Activated CD4-positive, alpha-beta T cell treated with anti-CD3 and anti-CD28 coated beads for 1 hour (primary cell): ENCODE measurements at places on chromosomes 1 and 21.

DNA sequence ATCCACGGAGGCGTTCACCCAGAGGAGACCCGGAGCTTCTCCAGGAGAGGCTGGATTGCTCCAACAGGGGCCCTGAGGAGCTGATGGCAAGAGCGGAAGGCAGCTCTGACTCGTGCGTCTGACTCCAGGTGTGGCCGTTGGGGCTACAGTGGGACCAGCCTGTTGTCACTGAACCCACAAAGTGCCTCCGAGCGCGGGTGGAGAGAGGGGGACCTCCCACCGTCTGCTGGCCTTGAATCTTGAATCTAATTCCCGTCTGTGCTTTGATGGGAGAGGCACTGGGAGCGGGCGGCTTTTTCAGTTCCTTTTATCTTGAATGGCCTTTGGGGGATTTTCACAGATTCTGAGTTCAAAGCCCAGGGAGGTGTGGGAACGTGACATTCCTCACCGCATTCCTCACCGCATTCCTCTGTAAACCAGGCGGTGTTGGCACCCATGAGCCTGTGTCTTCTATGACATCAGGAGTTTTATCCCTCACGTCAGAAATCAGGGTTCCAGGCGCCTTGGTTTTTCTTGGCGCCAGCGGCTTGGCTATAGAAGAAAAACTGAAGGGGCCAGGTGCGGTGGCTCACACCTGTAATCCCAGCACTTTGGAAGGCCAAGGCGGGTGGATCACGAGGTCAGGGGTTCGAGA is 39.2 kb upstream of the COL18A1 start:
- no peak for DNase-seq

GRCh38 chr1:195981448-195982139 is 626.6 kb downstream of the KCNT2 start:
- DNase-seq = no peak

GRCh38 chr1:208931936-208932335 is 651.6 kb upstream of the CAMK1G start:
- no peak for DNase-seq

DNA sequence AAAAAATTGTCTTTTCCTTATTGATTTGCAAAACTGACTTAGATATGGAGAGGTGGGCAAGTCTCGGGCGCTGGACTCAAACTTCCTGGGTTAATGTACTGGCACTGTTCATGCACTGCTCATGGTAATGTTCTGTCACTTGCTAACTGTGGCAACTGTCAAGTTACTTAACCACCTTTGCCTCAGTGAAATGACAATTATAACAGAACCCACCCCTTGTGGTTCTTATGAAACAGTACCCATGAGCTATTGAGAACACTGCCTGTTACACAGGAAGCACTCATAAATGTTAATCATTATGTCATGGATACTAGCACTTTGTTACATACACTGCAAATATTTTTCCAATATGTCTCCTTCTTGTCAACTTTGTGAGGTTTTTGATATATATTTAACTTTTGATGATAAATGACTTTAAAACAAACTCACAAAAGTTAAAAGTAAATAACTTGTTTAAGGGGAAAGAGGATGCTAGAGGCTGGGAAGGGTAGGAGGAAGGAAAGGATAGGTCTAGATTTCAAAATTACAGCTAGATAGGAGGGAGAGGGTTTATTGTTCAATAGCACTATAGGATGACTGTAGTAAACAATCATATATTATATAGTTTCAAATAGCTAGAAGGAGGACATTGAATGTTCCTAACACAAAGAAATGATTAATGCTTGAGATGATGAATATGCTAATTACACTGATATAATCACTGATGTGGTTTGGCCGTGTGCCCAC is 342.5 kb downstream of the ADGRL2 start:
- no peak for DNase-seq

DNA sequence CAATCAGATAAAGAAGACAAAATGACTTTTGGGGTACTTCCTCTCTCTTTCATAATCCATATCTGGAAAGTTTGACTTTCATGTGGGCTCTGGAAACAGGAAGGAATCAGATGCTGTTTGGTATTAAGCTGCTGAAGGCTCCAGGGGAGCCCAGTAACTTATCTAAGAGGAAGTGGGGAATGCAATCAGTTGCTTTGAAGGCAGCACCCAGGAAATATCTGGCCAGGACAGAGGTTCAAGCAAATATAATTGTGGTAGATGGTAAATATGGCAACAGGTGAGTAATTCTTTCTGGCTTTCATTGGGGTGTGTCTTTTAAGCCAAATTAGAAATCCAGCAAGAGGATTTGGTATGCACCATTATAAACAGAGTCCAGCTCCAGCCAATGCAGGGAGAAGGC is 44.4 kb downstream of the COLGALT2 start:
- no peak for DNase-seq

GRCh38 chr1:214102907-214103306 is 115.1 kb downstream of the PROX1 start:
- DNase-seq = no peak

GRCh38 chr1:31510853-31511789 is 65.2 kb upstream of the TINAGL1 start:
- DNase-seq = no peak

GRCh38 chr1:242128951-242129502 is 130.1 kb upstream of the MAP1LC3C start:
- DNase-seq = no peak

GRCh38 chr1:30684881-30685795 is 38.2 kb downstream of the MATN1 start:
- DNase-seq = no peak

DNA sequence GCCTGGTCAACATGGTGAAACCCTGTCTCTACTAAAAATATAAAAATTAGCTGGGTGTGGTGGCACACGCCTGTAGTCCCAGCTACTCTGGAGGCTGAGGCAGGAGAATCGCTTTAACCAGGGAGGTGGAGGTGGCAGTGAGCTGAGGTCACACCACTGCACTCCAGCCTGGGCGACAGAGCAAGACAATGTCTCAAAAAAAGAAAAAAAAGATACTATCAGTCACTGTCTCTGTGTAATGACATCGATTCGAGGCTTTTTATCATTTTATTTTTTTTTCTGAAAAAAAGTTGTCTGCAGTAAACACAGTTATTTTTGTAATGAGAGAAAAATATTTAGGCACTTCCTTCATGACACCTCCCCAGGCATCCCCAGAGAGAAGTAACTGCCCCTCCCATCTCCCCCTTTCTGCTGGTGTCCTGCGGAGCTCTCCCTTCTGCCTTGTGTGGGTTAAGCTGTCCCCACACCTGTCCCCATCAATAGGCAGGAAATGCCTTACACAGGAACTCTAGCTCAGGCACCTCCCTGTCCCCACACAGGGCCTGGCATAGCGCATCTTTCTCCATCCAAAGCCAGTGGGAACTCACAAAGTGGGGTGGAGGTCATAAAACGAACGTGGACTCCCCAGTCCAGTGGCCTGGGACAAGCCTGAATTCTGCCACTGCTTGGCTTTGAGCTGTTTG is 132.0 kb downstream of the SYF2 start:
- no peak for DNase-seq

DNA sequence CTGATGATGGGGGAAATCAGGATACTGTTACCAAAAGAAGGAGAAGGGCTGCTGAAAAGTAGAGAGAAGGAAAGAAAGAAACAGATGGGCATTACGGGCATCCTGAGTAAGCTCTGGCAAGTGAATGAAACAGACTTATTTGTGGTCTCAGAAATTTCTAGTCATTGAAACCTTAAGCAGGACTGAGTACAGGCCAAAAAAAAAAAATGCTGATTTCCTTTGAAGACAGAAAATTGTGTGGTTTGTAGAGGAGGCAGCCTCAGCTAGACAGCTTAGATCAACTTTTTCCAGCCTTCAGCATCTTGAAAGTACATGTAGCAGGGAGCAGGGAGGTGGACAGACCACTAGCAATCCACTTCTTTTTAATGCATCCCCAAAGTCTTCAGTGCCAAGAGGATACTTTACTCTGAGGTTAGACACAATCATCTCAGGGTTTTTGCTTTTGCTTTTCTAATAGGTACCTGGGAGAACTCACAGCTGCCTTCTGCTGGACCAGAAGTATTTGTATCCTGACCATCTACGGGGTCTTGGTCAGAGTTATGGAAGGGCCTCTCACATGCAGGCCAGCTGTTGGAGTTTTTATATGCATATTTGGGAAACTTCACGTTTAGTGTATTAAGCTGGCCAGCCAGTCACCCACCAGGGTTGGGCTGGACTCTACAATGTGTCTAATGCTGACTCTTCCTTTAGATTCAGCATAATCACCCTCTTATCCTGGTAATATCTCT is 10.6 kb upstream of the CAPZB start:
- DNase-seq = no peak

- DNase-seq = no peak
Observed at GRCh38 chr1:226461087-226461486, 53.2 kb upstream of the PARP1 start.

GRCh38 chr1:80036690-80037432 is 1030.3 kb upstream of the ADGRL4 start:
- no peak for DNase-seq

DNA sequence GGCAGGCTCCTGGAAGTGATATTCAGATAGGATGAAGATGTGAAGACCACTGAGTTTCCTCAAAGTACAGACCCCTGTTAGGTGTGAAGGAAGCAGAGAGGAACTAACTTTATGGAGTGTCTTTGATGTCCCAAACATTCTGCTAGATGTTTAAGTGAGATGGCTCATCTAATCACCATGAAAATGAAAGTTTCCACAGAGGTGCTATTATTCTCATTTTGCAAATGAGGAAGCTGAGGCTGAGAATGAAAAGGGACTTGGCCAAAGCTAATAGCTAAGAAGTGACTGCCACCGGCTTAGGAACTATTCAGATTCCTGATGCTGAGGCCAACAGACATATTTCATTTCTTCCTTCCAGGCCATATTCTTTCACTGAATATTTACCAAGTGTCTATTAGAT is 45.9 kb upstream of the WLS start:
- DNase-seq = no peak

DNA sequence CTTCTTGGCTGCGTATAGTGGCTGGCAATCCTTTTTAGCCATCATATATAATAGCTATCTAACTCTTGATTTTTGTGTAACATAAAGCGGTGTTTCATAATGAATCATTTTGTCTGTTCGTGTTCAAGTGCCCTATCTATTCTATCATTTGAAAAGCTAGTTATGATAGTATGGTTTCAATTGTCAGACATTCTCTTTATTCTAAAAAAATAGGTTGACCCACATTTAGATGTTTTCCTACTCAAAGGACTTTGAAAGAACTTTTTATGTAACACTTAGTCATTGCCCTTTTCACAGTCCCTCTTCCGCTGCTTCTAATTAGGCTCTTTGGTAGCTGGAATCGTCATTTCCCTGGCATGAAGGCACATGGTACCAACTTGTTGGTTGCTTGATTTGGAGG is 272.2 kb upstream of the B3GALT2 start:
- no peak for DNase-seq

GRCh38 chr1:109880971-109881894 is 29.4 kb upstream of the CSF1 start:
- no peak for DNase-seq

- DNase-seq = no peak
Observed at GRCh38 chr1:227869851-227870305, 54.4 kb downstream of the PRSS38 start.

DNA sequence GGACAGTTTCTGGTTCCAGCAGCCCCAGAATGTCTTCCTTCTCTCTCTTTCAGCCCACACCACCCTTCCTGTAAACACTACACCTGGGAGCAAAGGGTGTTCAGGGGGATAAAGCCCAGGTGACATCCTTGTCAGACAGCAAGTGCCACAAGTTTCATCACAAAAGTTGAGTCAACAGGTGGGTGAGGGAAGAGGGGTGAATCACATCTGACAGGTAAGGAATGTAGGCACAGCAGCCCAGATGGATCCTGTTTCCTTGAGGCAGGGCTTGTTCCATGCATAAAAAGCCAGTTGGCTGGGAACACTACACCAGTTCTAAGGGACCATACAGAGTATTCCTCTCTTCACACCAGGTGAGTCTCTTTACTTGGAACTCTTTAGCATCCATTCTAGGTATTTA is at the start of gene SPRR1B:
Gene SPRR1B, plus strand, starts transcription at position 309 of the 400 bp plus-strand sequence. CDS start 1,143 bp downstream, outside the sequence.
- no peak for DNase-seq

DNA sequence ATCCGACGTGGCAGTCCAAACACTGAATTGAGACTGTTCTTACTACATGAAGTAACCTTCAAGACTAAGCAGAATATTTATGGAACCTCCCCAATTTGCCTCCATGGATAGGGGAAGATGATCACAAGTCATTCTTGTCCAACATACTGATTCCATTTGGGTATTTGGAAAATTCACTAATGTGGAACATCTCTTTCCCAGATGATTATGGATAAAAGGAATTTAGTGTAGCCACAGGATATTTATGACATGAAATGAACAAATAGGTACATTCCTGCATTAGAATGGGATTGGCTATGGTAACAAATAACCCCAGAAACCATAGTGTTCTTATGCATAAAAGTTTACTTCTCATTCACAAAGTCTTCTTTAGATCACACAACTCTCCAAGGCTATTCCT is 40.2 kb upstream of the SGIP1 start:
- no peak for DNase-seq

DNA sequence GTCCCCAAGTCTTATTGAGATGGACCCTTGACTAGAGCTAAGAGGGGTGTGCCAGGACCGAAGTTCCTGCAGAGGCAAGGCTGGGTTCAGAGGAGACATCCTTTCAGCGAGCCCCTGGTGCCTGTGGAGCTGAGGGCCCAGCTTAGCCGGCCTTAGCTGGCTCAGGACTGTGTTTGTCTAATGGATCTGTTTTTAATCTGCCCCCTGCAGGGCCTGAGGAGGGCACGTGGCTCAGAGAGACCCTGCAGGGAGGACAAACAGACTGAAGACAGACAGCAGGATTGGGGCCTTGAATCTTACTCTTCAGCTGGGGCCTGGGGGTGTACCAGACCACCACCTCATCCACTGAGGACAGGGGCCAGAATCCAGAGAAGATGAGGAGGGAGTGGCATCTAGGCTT is 1.6 kb downstream of the CRABP2 start:
- no peak for DNase-seq

- no peak for DNase-seq
Observed at GRCh38 chr1:177032434-177032833, 132.1 kb downstream of the ASTN1 start.

- DNase-seq = no peak
Observed at GRCh38 chr1:21853131-21853427, 41.0 kb downstream of the LDLRAD2 start.

DNA sequence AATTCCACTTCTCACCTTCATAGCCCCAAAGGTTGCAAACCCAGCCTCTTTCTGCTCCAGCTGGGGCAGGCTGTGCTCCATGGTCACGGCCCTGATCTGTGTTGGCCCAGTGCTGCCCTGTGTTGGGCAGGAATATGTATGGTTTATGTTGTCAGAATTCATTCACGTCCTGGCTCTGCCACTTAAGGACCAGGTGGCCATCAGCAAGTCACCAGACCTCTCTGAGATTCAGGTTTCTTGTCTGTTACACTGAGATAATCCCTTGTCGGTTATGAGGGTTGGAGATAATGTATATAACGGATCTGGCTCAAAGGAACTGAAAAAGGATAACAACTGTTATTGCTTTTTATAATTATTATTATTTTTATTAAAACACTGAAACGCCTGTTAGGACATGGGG is 39.1 kb upstream of the SELENON start:
- DNase-seq = no peak

GRCh38 chr1:63537940-63538339 is 14.6 kb downstream of the EFCAB7 start:
- no peak for DNase-seq

GRCh38 chr1:231666220-231666936 is 39.8 kb downstream of the DISC1 start:
- DNase-seq = no peak
